ENCODE measurements at places on chromosomes 16 and 17.

GRCh38 chr17:72380120-72380519, 259.3 kb downstream of the SOX9 start:
- DNase-seq, result no peak

GRCh38 chr16:55955845-55956244, 80.7 kb upstream of the CES5A start:
- no peak for DNase-seq

DNA sequence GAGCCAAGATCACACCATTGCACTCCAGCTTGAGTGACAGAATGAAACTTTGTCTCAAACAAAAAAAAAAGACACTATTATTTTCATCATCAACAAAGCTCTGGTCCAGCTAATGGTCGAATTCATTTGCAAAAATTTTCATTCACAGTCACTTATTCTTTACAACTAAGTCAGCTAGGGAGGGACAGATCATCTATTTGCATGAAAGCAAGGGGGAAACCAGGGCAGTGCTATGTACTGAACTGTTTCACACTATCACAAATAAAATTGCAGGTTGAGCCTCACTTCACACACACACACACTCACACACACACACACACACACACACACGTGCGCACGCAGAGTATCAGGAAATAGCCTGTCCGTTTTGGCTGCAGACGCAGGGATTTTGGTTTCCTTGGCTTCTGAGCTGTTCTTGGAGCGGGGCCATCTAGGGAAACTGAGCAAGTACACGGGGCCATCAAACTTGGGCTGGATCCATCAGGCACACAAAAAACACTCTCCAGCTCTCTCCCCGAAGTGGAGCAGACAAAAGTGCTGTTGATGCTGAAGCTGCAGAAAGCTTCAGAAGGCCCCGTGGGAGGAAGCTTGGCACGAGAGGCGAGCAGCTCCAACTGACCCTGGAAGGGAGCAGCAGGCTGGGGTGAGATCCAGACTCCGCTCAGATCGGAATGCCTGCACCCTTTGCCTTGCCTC, 44.3 kb upstream of the HELZ start:
- no peak for DNase-seq

DNA sequence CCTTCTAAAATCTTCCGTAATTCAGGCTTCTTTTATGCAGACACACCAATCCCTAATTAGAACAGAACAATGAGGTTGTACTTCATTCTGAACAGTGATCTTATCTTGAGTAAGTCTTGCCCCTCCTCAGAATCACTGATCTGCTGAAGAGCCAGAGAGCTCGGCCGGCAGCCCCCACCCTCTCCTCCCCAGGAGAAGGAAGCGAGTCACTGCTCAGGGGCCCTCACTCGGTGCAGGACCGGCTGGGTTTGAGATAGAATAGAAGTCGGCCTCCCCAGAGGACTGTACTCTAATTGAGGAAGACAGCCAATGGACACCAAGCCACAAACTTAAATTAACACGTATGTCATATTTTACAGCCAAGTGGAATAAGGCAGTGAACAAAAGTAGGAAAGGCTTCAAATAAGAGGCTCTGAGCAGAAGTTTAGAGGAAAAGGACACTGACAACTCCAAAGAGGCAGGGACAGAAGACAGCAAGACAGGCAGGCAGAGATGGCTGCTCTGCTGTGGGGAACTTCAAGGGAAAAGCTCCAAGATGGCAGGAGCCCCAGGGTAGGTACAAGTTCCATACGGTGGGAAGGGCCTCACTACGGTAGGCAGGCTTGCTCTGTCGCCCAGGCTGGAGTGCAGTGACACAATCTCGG, 18.6 kb downstream of the CREBBP start:
- DNase-seq, result no peak

DNA sequence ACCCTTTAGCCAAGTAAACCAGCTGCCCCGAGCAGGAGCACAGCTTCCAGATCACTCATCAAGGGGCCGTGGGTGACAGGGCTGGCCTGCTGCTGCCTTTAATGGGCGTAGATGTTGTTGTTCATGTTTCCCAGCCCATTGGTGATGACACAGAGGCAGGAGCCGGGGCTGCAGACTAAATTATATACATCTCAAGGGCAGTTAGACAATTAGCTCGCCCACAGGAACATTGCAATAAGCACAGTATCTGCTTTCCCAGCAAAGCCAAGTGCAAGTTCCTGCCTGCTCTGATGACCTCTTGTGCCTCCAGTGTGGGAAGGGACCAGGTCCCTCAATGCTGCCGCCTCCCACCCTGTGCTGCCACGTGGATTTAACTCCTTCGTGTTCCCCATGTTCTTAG, 485.8 kb downstream of the MAF start:
- no peak for DNase-seq

DNA sequence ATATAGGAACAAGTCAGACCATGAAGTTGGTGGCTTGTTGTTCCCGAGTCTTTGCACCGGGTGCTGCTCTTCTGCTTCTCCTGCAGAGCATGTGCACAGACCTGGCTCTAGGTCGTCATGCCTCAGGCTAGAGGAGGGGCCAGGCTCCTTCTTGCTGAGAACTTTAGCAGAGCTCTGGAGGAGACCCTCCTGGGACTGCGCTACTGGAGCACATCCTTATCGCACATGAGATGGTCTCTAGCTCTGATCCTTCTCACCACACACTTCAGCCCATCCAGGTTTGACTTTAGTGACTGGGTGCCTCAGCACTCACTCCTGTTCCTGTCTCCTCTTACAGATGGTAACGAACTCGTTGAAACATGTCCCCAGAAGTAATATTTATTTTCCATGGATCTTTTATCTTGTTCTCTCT, 14.9 kb downstream of the FOXK2 start:
- DNase-seq, result no peak

DNA sequence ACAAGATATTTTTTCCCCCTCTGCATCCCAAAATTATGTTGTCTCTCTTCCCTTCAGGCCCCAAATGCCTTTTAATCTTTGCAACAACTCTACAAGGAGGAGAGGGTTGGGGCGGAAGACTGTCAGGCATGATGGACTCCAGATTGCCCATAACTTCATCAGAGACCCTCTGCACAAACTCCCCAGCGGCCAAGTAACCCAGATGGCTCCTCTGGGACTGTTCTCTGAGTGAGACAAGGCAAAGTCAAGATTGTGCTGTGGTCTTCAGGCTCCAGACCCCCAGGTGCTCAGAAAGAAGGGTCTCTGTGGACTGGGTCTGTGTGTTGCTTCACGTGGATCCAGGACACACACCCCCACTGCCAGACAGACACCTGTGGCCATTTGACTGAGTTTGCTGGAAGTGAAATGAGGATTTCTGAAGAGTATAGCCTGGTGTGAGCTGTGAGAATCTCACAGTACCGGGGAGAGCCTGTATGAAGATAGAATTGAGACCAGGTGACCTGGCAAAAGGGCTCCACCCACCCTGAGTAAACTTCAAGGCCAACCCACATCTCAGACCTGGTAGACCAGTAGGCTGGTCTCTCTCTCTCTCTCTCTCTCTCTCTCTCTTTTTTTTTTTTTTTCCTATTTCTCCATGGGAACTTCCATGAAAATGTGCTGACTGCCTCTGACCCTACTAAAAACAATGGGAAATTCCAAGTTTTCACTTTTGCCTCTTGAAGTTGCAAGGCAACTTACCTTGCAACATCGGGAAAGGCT, 354.1 kb downstream of the SOX9 start:
- DNase-seq, result no peak

DNA sequence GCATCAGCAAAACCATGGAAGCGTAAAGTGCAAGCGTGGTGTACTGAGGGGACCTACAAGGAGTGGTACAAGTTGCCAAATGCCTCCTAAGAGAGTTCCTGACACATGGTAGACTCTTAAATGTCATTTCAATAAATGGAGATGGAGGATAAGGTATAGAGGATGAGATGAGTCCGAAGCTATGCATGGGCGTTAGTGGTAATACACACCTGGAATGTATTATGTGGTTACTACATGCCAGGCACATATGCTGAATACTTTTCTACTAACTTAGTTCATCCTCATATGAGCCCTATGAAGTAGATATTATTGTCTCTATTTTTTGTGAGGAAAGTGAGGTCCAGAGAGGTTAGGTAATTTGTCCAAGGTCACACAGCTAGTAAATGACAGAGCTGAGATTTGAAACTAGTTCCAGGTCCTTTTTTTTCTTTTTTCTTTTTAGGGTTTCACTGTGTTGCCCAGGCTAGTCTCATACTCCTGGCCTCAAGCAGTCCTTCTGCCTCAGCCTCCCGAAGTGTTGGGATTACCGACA, 15.5 kb downstream of the YPEL2 start:
- no peak for DNase-seq

DNA sequence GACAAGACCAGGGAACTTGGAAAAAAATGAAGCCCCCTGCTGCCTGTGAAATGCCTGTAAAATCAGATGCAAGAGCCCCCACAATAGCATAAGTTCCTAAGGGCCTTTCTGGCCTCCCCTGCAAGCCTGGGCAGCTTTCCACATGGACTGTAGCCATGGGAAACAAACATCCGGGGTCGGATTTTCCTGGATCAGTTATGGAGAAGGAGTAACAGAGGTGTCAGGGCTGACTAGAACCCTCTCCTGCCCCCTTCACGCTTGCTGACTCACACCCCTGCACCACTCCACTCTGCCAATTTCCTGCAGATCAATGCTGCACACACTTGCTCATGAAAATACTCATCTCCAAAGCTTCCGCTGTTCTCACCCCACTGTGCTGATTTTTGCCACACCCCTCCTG, 258.6 kb downstream of the CBLN1 start:
- no peak for DNase-seq

GRCh38 chr16:10031473-10031872, 150.8 kb downstream of the GRIN2A start:
- no peak for DNase-seq

GRCh38 chr17:56284482-56284881, 131.2 kb downstream of the ANKFN1 start:
- no peak for DNase-seq

DNA sequence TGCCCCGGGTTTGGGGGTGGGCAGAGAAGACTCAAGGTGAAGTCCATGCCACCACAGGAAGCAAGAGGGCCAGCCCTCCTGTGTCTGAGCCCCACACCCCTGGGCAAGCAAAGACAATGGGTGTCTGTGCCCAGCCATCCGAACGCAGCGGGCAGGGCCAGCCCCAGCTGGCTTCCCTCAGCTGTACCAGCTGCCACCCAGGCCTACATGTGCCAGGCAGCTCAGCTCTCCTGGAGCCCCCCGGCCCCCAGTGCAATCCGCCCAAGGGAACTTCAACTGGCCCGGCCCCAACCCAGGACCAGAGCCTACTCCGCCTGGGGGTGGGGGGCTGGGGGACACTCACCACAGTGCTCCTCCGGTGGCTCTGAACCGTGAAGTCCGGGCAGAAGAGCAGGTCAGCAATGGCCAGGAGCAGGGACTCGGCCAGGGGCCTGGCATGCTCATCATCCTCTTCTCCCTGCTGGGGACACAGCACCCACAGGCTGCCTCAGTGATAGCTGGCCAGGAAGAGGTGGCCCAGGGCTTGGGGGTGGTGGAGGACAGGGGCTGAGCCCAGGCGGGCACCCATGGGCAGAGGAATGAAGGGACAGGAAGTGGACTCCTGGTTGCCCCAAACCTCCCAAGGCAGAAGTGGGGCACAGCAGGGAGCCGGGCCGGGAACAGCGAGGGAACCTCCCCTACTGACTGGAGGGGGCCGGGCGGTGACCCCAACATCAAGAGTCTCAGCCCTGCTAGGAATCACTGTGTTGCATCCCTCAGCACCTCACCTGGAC, 9.8 kb downstream of the HID1 start:
- DNase-seq, result no peak

Measured in CD4-positive, alpha-beta T cell treated with Interleukin-4 for 4 hours (primary cell).